ENCODE measurements at places on chromosomes 5 and 9.

DNA sequence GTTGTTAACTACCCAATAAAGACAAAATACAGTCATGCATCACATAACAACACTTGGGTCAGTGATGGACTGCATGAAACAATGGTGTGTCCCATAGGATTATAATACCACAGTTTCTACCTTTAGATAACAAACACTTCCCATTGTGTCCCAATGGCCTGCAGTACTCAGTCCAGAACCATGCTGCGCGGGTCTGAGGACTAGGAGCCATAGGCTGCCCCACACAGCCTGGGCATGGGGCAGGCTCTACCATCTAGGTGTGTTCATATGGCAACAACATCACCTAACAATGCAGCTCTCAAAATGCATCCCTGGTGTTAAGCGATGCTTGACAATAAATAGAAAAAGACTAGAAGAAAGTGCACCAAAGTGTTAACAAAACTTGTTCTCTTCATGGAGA is 6.8 kb downstream of the IPPK start:
- DNase-seq: no peak

DNA sequence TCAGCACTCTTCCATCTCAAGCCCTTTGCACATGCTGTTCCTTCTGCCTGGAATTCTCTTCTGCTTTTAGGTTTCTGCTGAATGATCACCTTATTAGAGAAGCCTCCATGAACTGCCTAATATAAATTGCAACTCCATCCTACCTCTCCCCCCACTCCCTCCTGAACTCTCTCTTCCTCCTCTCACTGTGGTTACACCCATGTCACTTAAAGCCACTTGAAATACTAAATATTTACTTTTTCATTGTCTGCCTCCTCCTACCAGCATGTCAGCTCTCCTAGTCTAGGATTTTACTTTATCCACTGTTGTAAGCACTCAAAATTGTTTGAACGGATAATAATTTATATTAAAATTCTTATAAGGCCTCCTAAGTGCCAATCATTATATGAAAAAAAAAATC is 43.8 kb downstream of the ACTL7B start:
- DNase-seq: no peak

DNA sequence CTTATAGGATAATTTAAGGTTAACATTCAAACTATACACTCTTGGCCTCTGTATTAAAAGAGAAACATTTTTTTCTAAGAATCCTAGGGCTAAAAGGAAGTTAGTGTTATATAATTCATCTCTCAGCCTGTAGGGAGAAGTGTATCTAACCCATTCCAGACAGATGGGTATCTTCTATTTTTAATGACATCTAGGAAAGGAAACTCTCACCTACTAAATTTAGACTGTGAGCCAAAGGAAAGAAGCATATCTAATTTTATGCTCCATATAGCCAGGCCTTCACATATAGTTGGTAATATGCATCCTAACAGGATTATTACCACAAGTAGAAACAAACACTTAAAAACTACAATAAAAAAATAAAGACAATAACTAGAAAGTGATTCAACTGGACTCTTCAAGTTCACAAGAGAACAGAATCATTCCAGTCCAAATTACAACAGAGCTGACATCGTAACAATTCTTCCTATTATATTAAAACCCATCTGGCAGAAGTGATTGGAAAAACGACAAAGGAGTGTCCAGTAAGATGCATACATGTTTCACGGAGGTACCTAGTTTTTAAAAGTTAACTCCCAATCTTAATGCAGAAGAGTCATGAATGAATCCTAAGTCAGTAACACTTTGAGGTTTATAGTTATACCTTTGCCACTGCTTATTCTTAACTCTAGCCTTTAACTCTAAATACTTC is 39.4 kb downstream of the SCAI start:
- DNase-seq: no peak

GRCh38 chr5:58455066-58455465 is 4.8 kb downstream of the PLK2 start:
- no peak for DNase-seq

DNA sequence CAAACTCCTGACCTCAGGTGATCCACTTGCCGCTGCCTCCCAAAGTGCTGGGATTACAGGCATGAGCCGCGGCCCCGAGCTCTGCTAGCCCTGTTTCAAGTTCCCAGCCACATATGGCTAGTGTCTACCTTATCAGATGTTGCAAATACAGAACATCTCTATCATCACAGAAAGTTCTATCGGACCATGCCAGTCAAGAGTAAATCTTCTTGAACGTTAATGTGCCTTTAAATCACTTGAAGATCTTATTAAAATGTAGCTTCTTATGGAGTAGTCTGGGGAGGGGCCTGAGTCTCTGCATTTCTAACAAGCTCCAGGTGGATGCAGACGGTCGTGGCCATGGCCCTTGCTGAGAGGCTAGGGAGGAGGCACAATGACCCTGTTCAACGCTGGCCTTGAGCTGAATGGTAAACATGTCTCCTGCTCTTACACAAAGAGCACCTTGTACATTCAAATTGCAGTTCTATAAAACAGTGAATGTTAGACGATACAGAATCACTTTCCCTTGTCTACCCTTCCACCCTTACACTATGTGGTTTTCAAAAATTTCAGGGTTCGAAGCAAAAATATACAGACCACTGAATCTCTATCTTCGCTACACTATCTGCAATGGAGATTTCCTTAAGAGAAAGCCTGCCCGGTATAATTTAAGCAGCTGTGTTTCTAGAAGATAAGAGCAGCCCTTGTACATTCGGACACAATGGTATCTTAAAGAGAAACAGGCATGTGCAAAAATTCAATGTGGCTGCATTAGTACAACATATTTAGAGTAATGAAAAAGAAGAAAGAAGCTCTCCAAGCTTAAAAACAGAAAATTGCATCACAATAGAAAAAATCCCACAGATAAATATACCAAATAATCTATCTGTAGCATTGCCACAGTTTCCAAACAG is 114.1 kb downstream of the FRMD3 start:
- DNase-seq: no peak

DNA sequence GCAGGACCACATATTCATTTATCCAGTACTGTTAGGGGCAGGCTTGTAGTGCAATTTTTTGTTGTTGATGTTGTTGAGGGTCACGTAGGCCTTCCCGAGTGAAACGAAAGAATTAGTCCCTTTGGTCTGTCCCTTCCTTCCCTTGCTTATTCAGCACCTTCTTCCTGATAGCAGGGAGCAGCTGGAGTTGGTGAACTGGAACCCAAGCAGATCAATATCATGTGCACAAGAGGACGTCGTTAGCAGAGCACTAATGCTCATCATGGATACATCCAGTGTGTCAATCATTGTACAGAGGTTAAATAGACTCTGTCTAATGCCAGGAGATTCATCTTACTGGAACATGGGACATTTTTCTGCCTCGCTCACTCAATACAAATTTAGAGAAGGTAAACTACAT is 33.0 kb upstream of the MAP1B start:
- DNase-seq: no peak

- DNase-seq: no peak
Observed at GRCh38 chr5:92424785-92425426, 1041.8 kb upstream of the ARRDC3 start.

DNA sequence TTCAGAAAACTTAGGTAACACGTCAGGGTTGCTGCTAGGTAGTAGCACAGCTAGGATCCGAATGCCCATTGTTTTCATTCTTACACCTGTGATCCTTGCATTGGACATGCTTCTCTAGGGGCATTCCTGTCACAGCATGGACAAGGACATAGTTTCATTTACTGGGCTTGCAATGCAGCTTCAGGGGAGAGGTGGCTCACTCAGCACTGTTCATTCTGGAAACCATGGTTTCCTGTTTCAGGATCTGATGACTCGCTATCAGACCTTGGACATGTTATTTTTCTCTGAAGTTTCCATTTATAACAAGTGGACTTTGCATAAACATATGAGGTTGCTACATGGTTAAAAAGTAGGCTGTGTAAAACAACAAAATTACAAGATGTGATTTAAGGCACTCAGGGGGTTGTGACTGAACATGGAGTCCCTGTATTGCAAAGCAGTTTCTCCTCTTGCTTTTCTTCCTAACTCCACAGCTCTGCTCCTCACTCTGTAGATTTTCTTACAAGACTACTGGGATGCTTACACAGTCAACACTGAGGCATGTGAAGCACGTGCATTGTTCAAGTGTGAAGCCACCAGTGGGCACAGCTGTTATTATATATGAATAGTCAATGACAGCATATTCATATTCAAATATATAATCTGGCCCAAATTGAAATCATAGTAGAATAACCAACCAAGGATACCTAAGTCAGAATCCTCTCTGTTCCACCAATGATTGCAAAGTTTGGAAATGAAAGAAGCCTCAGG is 66.1 kb upstream of the STK32A start:
- DNase-seq: no peak

DNA sequence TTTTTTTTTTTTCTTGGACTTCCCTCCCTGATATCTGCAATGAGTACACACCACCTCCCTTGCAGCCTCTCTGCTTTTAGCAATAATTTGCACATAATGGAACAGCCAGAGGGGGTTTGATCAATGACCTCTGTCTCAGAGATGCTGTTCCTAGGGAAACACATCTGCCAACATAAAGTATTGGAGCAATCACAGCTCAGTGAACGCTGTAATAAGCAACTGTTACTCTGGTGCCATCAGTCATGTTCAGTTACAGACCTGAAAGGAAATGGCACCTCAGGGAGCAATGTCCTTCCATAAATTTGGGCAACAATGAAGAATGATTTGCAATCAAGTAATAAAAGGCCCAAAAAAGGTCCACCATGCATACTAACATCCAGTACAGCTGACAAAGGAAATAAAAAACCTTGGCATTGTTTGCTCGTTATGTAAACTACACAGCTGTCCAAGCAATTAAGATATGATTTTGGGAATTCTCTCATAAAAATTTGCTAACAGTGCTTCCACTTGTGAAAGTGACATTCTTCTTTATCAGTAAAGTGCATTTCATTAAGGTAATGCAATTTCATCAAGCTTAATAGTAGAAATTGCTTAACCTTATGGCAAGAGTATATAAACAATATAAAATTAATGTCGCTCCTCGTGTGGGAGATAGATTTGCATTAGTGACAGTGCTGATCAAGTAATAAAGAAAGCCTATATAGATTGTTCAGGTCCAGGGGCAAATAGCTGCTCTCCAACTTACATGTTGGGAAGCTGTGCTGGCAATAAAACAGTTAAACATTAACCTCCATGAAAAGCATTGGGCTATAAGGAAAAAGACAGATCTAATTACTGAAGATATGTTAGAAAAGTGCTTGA is 167.8 kb downstream of the RASEF start:
- DNase-seq: no peak

DNA sequence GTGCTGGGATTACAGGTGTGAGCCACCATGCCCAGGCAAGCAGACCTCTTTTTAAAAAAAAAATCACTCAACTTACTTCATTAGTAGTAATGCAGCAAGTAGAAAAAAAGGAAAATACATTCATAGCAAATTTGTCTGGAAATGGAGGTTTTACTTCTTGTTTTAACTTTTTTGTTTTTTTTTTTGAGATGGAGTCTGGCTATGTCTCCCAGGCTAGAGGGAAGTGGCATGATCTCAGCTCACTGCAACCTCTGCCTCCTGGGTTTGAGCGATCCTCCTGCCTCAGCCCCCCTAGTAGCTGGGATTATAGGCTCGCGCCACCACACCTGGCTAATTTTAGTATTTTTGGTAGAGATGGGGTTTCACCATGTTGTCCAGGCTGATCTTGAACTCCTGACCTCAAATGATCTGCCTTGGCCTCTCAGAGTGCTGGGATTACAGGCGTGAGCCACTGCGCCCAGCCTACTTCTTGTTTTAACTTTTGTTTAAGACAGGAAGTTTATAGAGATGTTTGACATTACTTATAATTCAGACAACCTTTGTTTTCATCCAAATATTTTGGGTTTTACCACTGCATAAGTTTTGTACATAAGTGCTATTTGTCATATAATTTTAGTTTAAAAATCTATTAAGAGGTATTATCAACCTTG is 26.5 kb downstream of the UBE2R2 start:
- DNase-seq: no peak

DNA sequence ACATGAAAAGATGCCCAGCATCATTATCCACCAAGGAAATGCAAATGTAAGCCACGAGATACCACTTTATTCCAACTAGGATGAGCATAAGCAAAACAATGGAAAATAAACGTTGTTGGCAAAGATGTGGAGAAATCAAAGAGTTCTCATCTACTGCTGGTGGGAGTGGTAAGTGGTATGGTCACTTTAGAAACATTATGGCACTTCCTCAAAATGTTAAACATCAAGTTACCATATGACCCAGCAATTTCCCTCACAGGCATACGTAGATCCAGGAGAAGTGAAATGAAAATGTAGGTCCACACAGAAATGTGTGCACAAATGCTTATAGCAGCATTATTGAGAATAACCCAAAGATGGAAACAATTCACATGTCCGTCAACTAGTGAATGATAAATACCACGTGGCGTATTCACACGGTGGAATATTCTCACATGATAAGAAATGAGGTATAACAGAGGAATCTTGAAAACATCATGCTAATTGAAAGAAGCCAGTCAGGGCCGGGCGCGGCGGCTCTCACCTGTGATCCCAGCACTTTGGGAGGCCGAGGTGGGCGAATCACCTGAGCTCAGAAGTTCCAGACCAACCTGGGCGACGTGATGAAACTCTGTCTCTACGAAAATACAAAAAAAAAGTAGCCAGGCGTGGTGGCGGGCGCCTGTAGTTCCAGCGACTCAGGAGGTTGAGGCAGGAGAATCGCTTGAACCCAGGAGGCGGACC is 16.4 kb upstream of the FLT4 start:
- no peak for DNase-seq

GRCh38 chr5:142819292-142819691 is 49.1 kb downstream of the ARHGAP26 start:
- DNase-seq: no peak

DNA sequence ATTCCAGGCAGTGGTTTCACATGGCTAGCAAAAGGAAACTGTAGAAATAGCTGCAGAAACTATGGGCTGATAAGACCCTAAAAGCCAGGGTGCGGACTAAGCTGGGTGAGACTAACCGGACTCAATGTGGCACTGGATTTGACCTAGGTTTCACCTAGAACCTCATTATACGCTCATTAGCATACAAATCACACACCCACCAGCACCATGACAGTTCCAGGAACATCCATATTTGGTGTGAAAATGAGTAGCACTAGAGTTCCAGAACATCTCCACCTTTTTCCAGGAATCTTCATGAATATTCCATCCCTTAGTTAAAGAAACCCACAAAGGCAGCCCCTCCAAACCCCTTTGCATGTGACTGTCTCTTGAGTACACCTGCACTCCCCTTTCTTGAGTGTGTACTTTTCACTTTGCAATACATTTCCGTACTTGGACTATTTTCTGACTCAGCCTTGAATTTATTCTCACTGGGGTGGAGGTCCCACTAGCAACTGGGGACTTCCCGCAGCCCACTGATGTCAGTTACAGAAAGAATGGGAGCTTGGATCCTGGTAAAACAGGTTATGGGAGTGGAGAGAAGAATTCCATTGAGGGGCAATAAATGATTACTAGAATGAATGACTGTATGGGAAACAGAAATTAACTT is 58.0 kb upstream of the SPATA31C2 start:
- no peak for DNase-seq

- DNase-seq: no peak
Observed at GRCh38 chr5:103889500-103890209, 327.1 kb upstream of the NUDT12 start.

DNA sequence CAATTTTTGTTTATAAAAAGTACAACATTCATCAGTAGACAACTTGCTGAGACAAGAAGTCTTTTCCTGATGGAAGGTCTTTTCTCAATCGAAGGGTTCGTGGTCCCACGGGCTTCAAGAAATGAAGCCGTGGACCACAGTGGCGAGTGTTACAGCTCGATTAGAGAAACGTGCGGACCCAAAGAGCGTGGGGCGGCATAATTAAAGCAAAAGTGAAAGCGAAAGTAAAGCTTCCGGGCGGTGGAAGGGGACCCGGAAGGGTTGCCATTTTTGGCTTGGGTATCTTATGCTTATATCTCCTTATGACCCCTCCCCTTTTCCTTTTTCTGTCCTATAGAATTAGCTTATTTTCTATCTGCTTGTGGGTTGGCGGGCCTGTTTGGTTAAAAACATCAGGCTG is 2309.4 kb upstream of the ACO1 start:
- DNase-seq: no peak
